Posterior vena cava (tissue), 2 donors: ENCODE measurements at places on chromosomes 11 and 22. TPM values are rescaled to one million over a fixed set of nuclear protein-coding genes. Genes with fewer than 3 reads are reported as not detected.

Gene LMO2
- 27.1 TPM for total RNA-seq

Gene TREH
- total RNA-seq, result not detected

Gene RPL27A
- total RNA-seq, result 698 TPM

Gene MS4A7
- total RNA-seq, result 82.7 TPM

Gene CHRM1
- total RNA-seq, result not detected

Gene A4GALT
- 59.8 TPM for total RNA-seq

Gene ACR
- 0.65 TPM for total RNA-seq

Gene OR8D4
- not detected for total RNA-seq

Gene RASL10A
- total RNA-seq, result 1.9 TPM

Gene BET1L
- 39.1 TPM for total RNA-seq

Gene MMP3
- total RNA-seq, result 0.60 TPM

DNA sequence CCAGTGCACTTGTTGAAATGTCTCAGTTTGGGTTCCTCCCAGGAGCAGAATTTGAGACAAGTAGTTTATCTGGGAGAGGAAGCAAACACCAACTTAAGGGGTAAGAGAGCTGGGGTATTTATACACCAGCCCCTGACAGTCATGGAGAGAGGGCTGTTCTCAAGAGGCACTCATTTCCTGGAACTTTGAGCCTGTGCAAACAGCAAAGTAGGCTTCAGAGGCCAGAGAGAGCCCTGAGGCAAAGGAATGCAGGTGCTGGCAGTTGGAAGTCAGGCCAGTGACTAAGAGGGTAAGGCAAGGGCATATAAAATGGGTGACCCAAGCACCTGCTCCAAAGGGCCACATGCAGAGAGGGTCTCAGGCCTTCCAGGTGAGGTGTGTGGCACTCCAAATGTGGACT, 16.1 kb downstream of the MS4A18 start:
- DNase-seq, result no peak

DNA sequence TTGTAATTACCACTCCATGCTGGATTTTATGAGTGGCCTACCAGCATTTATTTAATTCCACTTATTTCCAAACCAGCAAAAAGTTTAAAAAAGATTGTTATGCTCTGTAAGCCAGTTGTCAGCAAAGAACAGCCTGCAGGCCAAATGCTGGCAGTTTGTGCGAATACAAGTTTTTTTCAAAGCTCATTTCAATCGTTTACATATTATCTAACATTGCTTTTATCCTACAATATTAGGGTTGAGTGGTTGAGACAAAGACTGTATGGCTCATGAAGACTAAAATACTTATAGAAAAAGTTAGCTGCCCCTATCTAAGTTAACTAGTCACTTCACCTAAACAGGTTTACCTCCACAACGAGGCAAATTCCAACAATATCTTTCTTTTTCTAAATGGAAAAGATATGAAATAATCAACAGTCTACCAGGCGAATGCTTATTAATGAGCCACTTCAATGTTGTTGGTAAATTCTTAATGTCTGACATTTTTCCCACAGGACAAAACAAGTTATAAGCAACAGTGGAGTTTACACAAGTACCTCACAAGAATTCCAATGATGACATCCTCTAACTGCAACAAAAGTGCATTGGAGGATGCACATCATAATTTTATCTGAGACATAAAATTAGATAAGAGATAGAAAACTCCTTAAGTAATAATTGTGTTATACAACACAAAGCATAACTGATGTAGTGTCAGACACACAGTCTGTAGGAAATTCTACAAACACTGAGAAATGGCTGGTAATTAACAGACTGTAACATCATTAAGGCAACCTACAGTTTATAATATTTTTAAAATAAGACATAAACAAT, 35.8 kb upstream of the POU2AF2 start:
- no peak for DNase-seq

- DNase-seq, result peak; percentile 93
These were observed 36.3 kb upstream of the CFAP300 start for GRCh38 chr11:102010776-102011494.

DNA sequence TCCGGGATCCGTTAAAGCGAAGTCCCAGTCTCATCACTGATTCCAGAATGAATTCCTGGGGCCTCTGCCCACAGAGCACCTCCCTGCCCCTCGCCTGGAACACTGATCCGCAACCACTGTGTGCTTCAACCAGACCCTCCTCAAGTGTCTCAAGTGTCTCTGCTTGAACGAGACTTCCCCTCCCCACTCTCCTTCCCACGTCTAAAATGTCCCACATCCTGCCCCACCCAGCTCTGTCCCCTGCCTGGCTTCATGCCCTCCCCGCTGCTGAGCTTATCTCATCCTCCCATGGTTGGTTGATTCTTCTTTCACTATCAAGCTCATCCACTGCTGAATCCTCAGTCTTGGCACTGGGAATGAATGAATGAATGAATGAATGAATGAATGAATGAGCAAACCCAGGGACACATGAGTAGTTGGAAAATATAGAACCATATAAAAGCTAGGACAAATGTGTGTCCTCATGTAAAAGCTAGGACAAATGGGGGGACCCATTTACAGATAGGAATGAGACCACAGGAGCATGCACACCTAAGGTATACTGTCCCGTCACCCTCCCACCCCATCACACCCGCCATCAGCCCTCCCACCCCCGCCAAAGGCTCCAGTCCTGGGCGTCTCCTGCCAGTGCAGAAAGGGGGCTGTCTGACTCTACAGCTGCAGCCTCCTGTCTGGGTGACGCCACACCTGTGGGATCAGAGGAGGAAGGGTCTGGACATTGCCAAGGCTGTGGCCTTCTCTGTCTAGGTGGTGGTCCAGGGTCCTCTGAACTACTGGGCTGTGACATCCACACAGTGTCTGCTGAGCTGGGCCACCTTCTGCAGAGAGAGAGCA, 71.4 kb upstream of the LINC01488 start:
- DNase-seq, result peak; percentile 57

- peak; percentile 62 for DNase-seq
These were observed 95.5 kb downstream of the WNT7B start for GRCh38 chr22:45881524-45881875.

DNA sequence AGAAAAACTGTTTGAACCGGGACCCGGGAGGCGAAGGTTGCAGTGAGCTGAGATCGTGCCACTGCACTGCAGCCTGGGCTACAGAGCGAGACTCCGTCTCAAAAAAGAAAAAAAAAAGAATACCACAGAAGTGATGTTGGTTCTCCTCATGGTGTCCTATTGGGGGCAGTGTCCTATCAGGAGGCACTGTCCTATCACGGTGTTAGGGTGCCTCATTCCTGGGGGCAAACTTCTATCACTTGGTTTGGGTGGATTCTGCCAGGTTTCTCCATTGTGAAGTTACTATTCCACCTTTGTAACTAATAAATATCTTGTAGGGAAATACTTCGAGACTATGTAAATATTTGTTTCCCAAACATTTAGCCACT, 19.6 kb downstream of the PRR14L start:
- peak; percentile 26 for DNase-seq

GRCh38 chr11:93250326-93250725, 52.5 kb upstream of the SLC36A4 start:
- DNase-seq, result no peak

DNA sequence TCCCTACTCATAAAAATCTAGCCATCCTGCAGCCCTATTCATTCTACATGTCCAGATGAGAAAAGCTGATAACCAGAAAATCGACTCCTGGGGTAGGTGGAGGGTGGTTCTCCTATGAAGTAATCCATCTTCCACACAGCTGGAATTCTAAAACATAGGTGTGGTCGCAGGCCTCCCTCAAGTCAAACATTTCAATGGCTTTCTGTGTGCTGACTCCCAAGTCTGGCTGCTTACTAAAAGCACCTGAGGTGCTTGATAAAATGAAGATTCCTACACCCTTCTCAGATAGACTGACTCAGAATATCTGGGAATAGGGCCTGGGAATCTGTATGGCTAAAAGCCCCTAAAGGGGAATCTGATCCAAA, 26.1 kb downstream of the IRAG1 start:
- no peak for DNase-seq

- no peak for DNase-seq
These were observed 44.7 kb downstream of the CCDC90B start for GRCh38 chr11:83241291-83241946.

GRCh38 chr11:70595452-70595851, 197.1 kb downstream of the CTTN start:
- no peak for DNase-seq

- DNase-seq, result no peak
These were observed 9.8 kb downstream of the SPON1 start for GRCh38 chr11:13972043-13972910.

GRCh38 chr22:17882162-17882561, 107.9 kb upstream of the BID start:
- DNase-seq, result no peak

GRCh38 chr22:36238373-36239149, 766 bp downstream of the APOL2 start:
- DNase-seq, result no peak

DNA sequence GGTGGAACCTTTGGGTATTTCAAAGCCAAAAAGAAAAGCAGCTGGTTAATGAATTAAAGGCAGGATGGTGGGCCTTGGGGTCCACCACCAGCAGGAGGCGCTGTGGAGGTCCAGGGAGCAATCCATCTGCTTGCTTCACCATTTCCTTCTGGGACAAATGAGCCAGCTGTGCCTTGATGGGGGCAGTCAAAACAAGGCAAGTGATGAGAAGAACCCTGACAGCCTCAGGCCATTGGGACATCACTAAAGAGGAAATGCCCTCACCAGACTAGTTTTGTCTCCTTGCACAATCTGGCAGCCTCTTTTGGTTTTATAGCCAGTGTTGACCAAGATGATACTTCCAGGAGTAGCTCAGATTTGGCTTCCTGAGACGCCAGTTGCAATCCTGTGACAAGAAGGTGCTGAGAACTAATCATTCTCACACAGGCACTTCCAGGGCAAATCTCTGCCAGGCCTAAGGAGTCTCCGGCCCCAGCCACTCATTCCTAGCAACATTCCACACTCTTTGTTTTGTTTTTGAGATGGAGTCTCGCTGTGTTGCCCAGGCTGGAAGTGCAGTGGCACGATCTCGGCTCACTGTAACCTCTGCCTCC, 38.2 kb upstream of the WEE1 start:
- DNase-seq, result peak; percentile 93

DNA sequence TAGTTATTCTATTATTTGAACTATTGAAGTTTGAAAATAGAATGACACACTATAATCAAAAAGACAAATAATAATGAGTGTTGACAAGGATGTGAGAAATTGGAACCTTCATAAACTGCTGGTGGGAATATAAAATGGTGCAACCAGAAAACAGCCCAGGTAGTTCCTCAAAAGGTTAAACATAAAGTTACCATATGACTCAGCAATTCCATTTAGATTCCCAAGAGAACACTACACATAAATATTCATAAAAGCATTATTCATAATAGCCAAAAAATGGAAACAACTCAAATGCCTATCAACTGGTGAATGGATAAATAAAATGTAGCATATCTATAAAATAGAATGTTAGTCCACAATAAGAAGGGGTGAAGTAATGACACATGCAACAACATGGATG, 21.7 kb downstream of the CCDC73 start:
- DNase-seq, result no peak

- DNase-seq, result peak; percentile 57
These were observed 25.9 kb downstream of the ALG12 start for GRCh38 chr22:49892226-49892899.

DNA sequence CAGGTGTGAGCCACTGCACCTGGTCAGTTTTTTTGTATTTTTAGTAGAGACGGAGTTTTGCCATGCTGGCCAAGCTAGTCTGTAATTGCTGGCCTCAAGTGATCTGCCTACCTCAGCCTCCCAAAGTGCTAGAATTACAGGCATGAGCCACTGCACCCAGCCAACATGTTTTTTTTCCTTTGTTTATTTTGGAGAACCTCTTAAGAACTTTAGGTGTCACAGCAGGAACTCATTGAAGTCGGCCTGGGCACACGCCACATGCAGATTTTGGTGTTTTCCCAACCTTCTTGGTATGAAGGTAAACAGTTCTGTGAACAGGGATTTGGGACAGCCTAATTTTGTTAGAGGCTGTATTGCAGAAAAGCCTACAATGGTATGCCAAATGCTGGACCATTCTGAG, 9.4 kb downstream of the DIXDC1 start:
- DNase-seq, result no peak

DNA sequence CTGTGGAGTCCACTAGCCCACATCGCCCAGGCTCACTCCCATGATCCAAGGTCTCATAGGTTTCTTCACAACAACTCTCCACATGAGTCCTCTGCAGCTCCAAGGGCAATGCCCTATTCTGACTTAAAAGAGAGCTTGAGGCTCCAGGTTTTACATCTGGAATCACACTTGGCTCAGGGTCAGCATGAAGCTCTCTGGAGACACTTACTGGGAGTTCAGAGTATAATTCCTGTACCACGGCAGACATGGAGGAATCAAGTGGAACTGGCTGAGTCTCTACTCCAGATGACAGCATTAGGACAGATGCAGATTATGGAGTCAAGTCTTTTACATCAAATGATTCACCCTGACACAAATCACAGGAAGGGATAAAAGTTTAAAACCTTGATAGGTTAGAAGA, 11.4 kb downstream of the PRR14L start:
- DNase-seq, result no peak

- peak; percentile 82 for DNase-seq
These were observed 100.2 kb upstream of the GAL start for GRCh38 chr11:68584097-68584496.

GRCh38 chr22:30211124-30211820, 35.3 kb downstream of the LIF start:
- peak; percentile 36 for DNase-seq

DNA sequence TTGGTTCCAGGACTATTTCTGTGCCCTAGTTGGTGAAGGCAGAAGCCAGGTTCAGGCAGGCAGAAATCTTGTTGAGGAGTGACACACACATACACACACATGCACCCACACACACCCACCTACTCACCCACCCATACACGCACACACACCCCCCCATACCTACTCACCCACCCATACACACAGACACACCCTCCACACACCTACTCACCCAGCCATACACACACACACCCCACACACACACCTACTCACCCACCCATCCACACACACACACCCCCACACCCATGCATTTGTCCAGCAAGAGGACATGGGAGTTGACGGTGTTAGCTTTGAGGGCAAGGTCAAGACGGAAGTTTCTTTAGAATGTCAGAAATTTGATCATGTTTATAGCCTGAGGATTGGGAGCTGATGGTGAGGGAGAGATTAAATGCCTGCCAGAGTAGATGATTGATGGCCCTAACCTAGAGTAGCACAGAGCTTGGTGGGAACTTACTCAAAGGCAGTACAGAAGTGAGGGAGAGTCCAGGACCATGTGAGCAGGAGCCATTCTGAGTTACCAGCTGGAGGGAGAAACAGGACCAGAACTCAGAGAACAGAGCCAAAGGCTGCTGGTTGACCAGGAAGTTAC, 68.9 kb downstream of the CYB5R2 start:
- DNase-seq, result no peak
